ENCODE measurements at places on chromosomes 4 and X. TPM values are rescaled to one million over a fixed set of nuclear protein-coding genes. Genes with fewer than 3 reads are reported as not detected.

The DLG3 gene
- polyA plus RNA-seq: 5.3 TPM

The GABRB1 gene
- 31.8 TPM for polyA plus RNA-seq

The POF1B gene
- not detected for polyA plus RNA-seq

The HAND2 gene
- polyA plus RNA-seq: not detected

The FNIP2 gene
- polyA plus RNA-seq: 7.0 TPM

The CT45A3 gene
- not detected for polyA plus RNA-seq

The IRS4 gene
- not detected for polyA plus RNA-seq

The MAP7D2 gene
- 155 TPM for polyA plus RNA-seq

The SLC2A9 gene
- not detected for polyA plus RNA-seq

The IL13RA2 gene
- 0.81 TPM for polyA plus RNA-seq

The SAGE1 gene
- not detected for polyA plus RNA-seq

The CNGA1 gene
- polyA plus RNA-seq: 0.46 TPM

The LRIT3 gene
- polyA plus RNA-seq: 0.08 TPM

The GCNA gene
- 3.3 TPM for polyA plus RNA-seq

The POU4F2 gene
- polyA plus RNA-seq: not detected

The GRIA3 gene
- polyA plus RNA-seq: 287 TPM

The TRO gene
- 27.0 TPM for polyA plus RNA-seq

The VCX3B gene
- not detected for polyA plus RNA-seq

The USP17L22 gene
- polyA plus RNA-seq: not detected

The CTSO gene
- 12.8 TPM for polyA plus RNA-seq

The EGFL6 gene
- polyA plus RNA-seq: not detected

The CCDC160 gene
- polyA plus RNA-seq: 2.6 TPM

The LIMCH1 gene
- 86.4 TPM for polyA plus RNA-seq

The BEX2 gene
- polyA plus RNA-seq: 432 TPM

The MAGEC2 gene
- not detected for polyA plus RNA-seq

The PNMA6F gene
- polyA plus RNA-seq: not detected

The SOX3 gene
- polyA plus RNA-seq: not detected

The NXF2B gene
- polyA plus RNA-seq: not detected

The UGT2B11 gene
- polyA plus RNA-seq: not detected

The BEND2 gene
- not detected for polyA plus RNA-seq

The FGD1 gene
- 1.1 TPM for polyA plus RNA-seq

The DCLK2 gene
- 8.5 TPM for polyA plus RNA-seq

The DCHS2 gene
- polyA plus RNA-seq: 1.9 TPM

The GAB3 gene
- 2.0 TPM for polyA plus RNA-seq

The IKBKG gene
- polyA plus RNA-seq: 2.3 TPM

The GYG2 gene
- 1.8 TPM for polyA plus RNA-seq

The PTPN13 gene
- 53.2 TPM for polyA plus RNA-seq

The MXD4 gene
- polyA plus RNA-seq: 0.34 TPM

The AIFM1 gene
- polyA plus RNA-seq: 30.9 TPM

The USP27X gene
- polyA plus RNA-seq: 1.1 TPM

The KLF3 gene
- 2.0 TPM for polyA plus RNA-seq

The GPM6B gene
- polyA plus RNA-seq: 218 TPM

The HTN3 gene
- not detected for polyA plus RNA-seq

The HPGD gene
- polyA plus RNA-seq: 0.28 TPM

The PDGFRA gene
- polyA plus RNA-seq: 0.94 TPM

The EMCN gene
- 3.4 TPM for polyA plus RNA-seq

The UGT8 gene
- polyA plus RNA-seq: 15.4 TPM

The KLHL13 gene
- polyA plus RNA-seq: 94.6 TPM

The ZNF827 gene
- 6.8 TPM for polyA plus RNA-seq

The SPANXN3 gene
- polyA plus RNA-seq: not detected

The TLR6 gene
- 0.44 TPM for polyA plus RNA-seq

The SULT1B1 gene
- 0.17 TPM for polyA plus RNA-seq

The MAGEA4 gene
- not detected for polyA plus RNA-seq

The GNRHR gene
- 1.8 TPM for polyA plus RNA-seq
